ENCODE measurements at places on chromosomes 5 and 9. TPM values are rescaled to one million over a fixed set of nuclear protein-coding genes. Genes with fewer than 3 reads are reported as not detected.

TPPP gene
- total RNA-seq: 5.5 TPM

PSAT1 gene
- total RNA-seq: 140 TPM

PCDHGA7 gene
- 1.1 TPM for total RNA-seq

ASS1 gene
- total RNA-seq: 20.0 TPM

FTMT gene
- not detected for total RNA-seq

IL4 gene
- total RNA-seq: not detected
